Urinary bladder (tissue), 4 donors: ENCODE measurements at places on chromosomes 4 and X. TPM values are rescaled to one million over a fixed set of nuclear protein-coding genes. Genes with fewer than 3 reads are reported as not detected.

PPARGC1A gene
- total RNA-seq, result 6.2 TPM

SLC2A9 gene
- 10.4 TPM for total RNA-seq

GAB3 gene
- 8.0 TPM for total RNA-seq

SSX2B gene
- not detected for total RNA-seq

TMPRSS11A gene
- not detected for total RNA-seq

GUCY1A1 gene
- total RNA-seq, result 104 TPM

SSX4B gene
- not detected for total RNA-seq

FRYL gene
- 172 TPM for total RNA-seq

FAT4 gene
- 118 TPM for total RNA-seq

HERC6 gene
- total RNA-seq, result 10.0 TPM

SLC16A2 gene
- 16.1 TPM for total RNA-seq

PSAPL1 gene
- 0.05 TPM for total RNA-seq

SLC6A14 gene
- total RNA-seq, result 0.58 TPM

SCLT1 gene
- total RNA-seq, result 69.0 TPM

COL4A6 gene
- total RNA-seq, result 39.0 TPM

MAGEA12 gene
- not detected for total RNA-seq

HPSE gene
- 0.90 TPM for total RNA-seq

RAB33A gene
- 2.5 TPM for total RNA-seq

MAGEA2B gene
- not detected for total RNA-seq

CENPVL2 gene
- not detected for total RNA-seq

PABPC4L gene
- total RNA-seq, result 24.7 TPM

MXD4 gene
- total RNA-seq, result 27.3 TPM

MAML3 gene
- total RNA-seq, result 6.7 TPM

DCHS2 gene
- total RNA-seq, result 14.0 TPM

ZIC3 gene
- total RNA-seq, result not detected

RGN gene
- 4.8 TPM for total RNA-seq

FGA gene
- not detected for total RNA-seq

CLTRN gene
- total RNA-seq, result 0.90 TPM

IL13RA2 gene
- total RNA-seq, result 3.8 TPM

SMIM10L2A gene
- total RNA-seq, result 0.85 TPM

CT45A1 gene
- not detected for total RNA-seq

C1QTNF7 gene
- 48.2 TPM for total RNA-seq

SCOC gene
- total RNA-seq, result 73.0 TPM

CENPU gene
- total RNA-seq, result 24.8 TPM

ERCC6L gene
- 3.8 TPM for total RNA-seq

ARHGAP24 gene
- 81.0 TPM for total RNA-seq

PAGE1 gene
- not detected for total RNA-seq

GPR34 gene
- 27.5 TPM for total RNA-seq

CCDC158 gene
- 2.3 TPM for total RNA-seq

ADH1B gene
- total RNA-seq, result 97.0 TPM

PFKFB1 gene
- 0.16 TPM for total RNA-seq

CFI gene
- 52.0 TPM for total RNA-seq

AMBN gene
- total RNA-seq, result not detected

CAMK2D gene
- 125 TPM for total RNA-seq

TMPRSS11F gene
- not detected for total RNA-seq

SH2D1A gene
- 0.26 TPM for total RNA-seq

VEGFD gene
- 2.6 TPM for total RNA-seq

PLXNA3 gene
- 17.3 TPM for total RNA-seq

FAM156A gene
- total RNA-seq, result 19.7 TPM

SPATA4 gene
- 0.11 TPM for total RNA-seq

THAP9 gene
- total RNA-seq, result 30.3 TPM
